ENCODE measurements at places on chromosomes 4 and X.

DNA sequence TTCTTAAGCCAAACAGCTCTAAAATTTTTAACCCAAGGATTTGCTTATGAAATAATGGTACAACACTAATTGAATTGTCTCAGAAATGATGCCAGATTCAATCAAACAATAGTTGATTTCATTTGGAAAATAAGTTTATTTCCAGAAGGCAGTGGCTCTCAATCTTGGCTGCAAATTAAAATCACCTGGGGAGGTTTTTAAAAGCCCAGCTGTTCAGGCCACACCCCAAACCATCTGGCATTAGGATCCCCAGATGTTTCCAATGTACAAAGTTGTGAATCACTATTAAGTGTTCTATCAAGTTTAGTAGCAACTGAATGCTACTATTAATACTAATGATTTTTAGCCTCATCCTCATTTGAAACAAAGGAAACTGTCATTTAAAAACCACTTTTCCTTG is 22.2 kb downstream of the TMEM184C start:
- DNase-seq, result no peak

- no peak for DNase-seq
These were observed 369.3 kb downstream of the DMD start for GRCh38 chrX:32842053-32842452.

DNA sequence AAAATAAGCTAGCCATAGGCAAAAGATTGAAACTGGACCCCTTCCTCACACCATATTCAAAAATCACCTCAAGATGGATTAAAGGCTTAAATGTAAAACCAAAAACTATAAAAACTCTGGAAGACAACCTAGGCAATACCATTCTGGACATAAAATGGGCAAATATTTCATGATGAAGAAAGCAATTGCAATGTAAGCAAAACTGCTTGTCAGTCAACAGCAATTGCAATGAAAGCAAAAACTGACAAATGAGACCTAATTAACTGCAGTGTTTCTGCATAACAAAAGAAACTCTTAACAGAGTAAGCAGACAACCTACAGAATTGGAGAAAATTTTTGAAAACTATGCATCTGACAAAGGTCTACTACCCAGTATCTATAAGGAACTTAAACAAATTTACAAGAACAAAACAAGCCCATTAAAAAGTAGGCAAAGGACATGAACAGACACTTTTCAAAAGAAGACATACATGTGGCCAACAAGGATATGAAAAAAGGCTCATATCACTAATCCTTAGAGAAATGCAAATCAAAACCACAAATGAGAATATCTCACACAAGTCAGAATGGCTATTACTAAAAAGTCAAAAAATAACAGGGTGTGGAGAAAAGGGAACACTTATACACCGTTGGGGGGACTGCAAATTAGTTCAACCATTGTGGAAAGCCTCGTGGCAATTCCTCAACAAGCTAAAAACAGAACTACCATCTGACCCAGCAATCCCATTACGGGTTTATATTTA is 46.7 kb downstream of the CFAP299 start:
- no peak for DNase-seq

DNA sequence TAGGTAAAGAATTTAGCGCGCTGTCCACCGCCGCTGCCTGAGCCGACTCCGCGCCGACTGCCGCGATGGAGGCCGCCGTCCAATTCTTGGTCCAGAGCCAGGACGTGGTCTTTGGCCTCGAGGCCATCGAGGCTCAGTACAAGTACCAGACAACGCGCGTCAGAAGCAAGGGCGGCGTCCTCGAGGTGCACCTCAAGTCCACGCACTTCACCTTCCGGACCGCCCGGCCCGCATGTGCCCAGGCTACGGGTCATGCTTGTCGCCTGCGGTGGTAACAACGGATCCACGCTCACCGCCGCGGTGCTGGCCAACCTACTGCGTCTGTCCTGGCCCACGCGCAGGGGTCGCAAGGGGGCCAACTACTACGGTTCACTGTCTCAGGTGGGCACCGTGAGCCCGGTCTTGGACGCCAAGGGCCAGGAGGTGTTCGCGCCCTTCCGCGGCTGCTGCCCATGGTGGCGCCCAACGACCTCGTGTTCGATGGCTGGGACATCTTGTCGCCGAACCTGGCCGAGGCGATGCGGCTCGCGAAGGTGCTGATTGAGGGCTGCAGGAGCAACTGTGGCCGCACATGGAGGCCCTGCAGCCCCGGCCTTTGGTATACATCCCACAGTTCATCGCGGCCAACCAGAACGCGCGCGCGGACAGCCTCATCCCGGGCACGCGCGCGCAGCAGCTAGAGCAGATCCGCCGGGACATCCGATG is 128.0 kb downstream of the ANAPC4 start:
- no peak for DNase-seq

DNA sequence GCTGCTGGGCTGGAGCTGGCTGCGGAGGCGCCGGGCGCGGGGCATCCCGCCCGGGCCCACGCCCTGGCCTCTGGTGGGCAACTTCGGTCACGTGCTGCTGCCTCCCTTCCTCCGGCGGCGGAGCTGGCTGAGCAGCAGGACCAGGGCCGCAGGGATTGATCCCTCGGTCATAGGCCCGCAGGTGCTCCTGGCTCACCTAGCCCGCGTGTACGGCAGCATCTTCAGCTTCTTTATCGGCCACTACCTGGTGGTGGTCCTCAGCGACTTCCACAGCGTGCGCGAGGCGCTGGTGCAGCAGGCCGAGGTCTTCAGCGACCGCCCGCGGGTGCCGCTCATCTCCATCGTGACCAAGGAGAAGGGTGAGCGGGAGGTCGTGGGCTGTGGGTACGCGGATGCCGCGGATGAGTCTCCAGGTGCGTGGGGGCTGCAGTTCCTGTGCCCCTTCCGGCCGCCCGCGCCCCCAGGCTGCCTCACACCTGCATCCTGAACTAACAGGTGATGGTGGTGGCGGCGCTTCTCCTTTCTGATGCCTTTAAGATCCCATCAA is 499 bp downstream of the CYP2U1 start:
- DNase-seq, result peak; percentile 30

DNA sequence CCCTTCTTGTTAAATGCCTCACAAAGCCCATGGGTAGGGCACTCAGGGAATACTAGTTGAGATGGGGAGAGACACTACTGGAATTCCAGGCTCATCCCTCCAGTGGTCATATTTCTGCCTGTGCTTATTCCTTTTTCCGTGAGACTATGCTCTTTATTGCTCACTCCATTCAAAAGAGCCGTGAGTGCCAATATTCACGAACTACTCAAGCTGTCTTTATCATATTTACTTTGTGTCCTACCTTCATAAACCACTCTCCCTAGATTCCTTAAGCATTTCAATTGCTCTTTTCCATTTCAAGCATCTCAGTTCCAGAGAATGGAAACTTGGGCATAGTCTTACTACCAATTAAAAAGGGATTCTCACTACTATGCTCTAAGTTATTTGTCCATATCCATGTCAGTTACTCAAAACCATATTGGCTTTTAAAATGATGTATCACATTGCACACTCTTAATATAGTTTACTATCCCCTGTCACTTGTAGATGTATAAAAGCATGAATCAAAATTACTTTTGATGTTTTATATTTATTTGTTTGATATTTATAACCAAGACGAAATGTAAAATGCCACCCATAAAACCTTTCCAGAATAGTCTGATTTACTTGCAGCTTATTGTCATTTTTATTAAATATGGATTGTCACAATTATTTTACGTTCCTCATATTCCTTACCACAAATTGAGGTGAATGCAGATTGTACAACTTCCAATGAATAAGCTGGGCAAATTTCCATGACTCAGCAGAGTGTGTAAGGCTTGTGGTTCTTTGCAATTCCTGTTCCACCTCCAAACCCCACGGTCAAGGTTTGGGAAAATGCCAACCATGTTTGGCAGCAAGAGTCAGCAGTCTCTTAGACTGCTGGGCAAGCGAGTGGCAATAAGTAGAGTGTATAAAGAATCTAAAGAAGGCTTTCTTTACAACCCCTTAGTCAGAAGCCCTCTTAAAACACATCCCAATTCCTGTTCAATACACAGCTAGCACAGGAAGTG is 24.4 kb downstream of the ENOX2 start:
- DNase-seq, result no peak

DNA sequence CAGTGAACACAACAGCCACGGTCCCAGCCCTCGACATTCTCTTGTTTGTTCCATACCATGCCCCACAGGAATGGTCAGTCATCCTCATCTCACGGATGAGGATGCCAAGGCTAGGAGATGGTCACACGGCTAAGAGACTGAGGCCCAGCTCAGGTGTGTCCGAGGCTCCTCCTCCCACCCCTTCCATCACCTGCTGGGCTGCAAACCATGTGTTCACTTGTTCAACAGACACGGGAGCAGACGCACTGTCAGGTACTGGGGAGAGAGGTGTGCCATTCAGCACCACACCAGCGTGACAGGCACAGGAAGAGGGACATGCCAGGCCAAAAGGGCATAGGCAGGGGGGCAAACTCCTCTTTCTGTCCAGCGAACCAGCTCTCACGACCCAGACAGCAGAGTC is 45.9 kb downstream of the ABLIM2 start:
- no peak for DNase-seq

GRCh38 chr4:153788051-153788412 is 851 bp downstream of the SFRP2 start:
- DNase-seq, result no peak

- no peak for DNase-seq
These were observed 1520.7 kb downstream of the ARAP2 start for GRCh38 chr4:34723605-34724004.

GRCh38 chr4:126916049-126916625 is 716.6 kb upstream of the INTU start:
- DNase-seq, result no peak

DNA sequence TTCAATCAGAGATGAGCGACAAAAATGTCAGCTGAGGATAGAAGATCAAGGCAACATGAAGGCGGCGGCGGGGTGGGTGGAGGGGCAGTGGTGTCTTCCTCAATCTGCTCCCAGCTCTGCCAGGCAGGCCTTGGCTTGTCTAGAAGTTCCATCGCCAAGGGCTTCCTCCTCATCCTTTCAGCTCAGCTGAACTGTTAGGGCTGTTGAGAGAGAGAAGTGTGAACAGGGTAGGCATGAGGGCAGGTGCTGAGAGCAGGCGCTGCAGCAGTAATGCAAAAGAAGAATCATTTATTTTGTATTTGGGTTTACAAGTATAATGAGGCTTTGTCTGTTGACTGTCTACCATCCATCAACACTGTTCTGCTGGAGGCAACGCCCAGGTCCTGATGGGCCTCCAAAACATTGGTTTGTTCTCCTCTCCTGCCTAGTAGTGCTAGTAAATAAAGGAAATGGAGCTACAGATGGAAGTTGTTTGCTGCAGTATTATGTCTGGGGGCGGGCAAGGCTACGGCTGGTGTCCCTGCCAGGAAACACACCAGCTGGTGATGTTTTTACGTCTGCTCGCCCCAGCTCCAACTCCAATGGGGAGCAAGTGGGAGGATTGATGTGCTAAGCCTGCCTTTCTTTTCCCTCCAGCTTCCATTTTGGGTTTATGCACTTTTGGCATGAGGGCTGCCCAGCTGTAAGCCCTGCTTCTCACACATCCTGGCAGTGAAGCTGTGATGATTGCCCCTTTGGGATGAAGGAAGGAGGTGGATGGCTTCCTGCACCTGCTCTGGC is 139.4 kb upstream of the BOD1L1 start:
- no peak for DNase-seq

- DNase-seq, result no peak
These were observed 155.2 kb upstream of the GK2 start for GRCh38 chr4:79563219-79563618.

GRCh38 chr4:140645614-140646412 is 77.1 kb upstream of the UCP1 start:
- no peak for DNase-seq

- no peak for DNase-seq
These were observed 66.3 kb downstream of the GAB1 start for GRCh38 chr4:143402776-143403552.

All from stimulated activated CD4-positive, alpha-beta T cell treated with anti-CD3 and anti-CD28 coated beads, Interleukin-4, amount 100 ng/mL, for 24 hours (primary cell).